ENCODE measurements at places on chromosomes 7 and 10.

- no peak for DNase-seq
Observed at GRCh38 chr7:149620961-149621360, 123.4 kb upstream of the ZNF746 start.

- DNase-seq = no peak
Observed at GRCh38 chr7:114416129-114416990, 1.7 kb downstream of the FOXP2 start.

DNA sequence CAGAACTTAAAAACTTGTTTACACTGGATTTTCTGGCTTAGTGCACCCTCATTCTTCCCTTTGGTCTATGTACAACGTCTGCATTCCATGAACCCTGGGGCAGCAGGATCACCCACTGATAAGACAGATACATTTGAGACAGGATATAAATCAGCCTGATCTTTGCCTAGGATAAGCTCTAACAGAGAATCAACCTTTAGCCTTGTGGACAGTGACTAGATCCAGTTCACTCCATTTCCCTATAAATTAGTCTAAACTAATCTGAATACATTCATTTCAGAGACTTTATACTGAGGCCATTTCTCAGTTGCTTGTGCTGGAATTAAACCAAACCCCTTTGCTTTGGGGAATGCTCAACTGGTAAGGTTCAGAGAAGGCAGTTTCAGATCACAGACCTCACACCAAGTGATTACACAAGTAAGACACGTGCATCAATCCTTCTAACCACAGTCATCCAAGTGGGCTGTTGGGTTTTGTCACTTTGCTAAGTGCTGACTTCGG, 639.8 kb upstream of the FZD8 start:
- no peak for DNase-seq

DNA sequence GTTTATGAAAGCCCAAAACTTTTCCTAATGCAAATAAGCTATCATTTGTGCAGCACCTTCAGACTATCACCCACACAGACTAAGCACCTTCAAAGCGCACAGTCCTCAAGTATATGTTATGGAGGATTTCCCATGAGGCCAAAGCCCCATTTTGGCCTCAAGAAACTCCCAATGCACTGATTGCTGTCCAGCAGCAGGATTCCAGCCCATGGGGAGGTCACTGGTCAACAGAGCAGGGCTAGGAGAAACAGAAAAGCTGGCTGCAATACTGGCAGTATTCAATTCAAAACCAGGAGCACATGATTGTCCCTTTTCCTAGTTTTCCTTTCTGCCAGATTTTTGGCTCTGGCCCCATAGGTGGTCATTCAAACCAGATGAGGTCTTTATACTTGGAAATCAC, 24.5 kb upstream of the KIAA1217 start:
- no peak for DNase-seq

DNA sequence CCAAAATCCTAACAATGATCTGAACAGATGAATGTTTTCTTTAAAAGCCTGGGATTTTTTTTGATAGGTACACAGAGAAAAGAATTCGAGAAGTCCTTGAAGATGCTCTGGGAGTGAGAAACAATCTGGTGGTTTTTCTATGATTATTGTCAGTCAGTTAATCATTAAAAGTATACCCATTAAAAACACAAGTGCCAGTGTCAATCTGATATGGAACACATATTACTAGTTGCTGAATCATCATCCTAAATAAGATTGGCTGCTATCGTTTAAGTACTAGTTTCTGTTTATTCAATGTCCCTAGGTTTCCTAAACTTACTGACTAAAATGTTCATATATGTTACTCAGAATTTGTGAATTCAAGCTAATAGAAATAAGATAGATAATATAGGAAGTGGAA, 16.1 kb downstream of the COL28A1 start:
- DNase-seq = no peak

DNA sequence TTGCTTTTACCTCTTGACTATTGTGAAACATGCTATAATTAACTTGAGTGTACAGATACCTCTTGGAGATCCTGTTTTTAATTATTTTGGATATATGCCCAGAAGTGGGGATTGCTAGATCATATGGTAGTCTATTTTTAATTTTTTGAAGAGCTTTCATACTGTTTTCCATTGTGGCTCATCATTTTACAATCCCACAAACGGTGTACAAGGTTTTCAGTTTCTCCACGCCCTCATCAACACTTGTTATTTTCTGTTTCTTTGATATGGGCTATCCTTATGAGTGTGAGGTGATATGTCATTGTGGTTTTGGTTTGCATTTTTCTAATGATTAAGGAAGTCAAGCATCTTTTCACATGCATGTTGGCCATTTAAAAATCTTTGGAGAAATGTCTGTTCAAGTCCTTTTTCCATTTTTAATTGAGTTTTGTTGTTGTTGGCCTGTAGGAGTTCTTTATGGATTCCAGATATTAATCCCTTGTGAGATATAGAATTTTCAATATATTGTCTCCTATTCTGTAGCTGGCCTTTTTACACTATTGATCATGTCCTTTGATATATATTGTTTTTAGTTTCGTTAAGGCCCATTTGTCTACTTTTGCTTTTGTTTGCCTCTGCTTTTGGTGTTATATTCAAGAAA, 7.5 kb downstream of the AGK start:
- DNase-seq = no peak

GRCh38 chr10:78964274-78964951, 104.4 kb upstream of the ZMIZ1 start:
- DNase-seq = no peak

DNA sequence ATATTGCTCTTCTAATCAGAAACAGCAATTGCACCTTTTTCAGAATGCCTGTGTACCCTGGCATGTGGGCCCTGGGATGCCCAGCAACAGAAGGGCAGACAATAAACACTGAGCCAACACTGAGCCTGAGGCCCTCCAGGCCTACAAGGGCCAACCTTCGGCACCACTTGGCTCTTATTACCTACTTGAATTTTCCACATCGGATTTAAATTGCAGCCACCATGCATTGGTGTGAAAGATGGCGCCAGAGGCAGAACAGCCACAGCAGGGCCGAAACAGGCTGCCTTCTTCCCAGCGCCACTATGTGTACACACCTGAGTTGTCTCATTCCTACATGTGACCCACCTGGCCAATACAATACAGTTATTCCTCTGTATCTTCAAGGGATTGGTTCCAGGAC, 51.4 kb upstream of the EZH2 start:
- DNase-seq = no peak

DNA sequence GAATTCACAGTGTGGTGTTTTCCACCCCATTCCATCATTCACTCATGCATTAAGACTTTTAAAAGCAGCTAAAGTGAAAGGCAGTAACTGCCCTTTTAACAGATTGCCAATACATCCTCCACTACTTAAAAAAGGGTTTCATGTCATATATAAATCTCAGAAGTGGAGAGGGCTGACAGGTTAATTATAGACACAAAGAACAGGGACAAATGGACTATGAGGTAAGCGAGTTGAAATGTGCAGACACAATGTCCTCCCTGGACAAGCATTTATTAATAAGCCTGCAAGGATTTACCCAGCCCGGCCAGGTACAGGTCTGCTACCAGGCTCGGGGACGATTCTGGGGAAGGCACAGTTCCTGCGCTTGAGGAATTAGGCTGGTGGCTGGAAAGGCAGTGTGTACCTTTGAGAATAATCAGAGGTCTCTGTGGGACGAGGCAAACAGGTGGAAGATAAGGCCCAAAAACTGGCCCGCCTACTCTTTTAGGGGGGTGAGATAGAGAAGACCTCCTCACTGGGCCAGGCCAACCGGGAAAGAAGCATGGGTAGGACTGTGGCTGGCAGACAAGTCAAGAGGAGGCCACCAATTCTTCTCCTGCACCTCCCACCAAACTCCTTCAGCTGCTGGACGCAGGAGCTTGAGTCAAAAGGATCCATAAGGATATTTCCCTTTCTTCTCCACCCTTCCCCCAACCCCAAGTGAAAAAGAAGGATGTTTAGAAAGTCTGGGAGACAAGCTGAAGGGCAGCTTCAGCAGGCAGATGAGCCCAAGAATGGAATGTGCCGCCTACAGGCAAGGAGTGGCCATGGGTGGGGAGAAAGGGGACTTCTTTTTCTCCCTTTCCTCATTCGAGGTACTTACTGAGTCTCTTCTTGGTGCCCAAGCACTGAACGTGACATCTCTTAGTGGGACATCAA, 1.5 kb downstream of the PDLIM1 start:
- DNase-seq = no peak

GRCh38 chr10:16975188-16975587, 154.4 kb downstream of the CUBN start:
- DNase-seq = no peak

GRCh38 chr10:113992471-113993011, 51.1 kb upstream of the ADRB1 start:
- no peak for DNase-seq

DNA sequence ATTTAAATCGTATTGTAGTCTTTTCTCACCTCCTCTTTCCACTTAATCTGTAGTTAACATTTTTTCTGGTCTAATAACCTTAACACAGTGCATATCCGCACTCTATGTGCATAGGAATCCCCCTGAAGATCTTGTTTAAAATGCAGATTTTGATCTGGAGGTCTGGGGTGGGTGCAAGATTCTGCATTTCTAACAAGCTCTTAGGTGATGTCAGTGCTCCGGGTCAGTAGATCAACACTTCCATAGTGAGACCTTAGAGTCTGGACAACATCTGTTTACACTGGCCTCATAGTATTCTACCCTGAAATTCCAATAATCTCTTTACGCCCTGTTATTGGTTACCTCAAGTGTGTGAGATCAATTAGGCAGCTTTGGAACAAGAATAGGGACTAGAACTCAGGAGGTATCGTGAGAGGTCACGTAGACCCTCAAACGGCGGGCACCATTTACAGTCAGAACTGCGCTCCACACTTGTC, 434 bp upstream of the PLEKHA8 start:
- no peak for DNase-seq

DNA sequence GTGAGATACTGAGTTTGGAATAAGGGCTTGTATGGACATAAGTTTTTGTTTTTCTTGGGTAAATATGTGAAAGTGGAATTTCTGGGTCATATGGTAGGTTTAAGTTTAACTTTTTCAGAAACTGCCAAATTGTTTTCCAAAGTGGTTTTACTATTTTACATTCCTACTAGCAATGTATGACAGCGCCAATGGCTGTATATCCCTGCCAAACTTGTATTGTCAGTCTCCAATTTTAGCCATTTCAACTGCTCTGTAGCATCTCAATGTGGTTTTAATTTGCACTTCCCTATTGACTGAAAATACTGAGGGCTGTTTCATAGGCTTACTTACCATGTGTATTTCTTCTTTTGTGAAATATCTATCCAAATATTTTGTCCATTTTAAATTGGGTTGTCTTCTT, 90.5 kb upstream of the ZNF32 start:
- no peak for DNase-seq

- no peak for DNase-seq
Observed at GRCh38 chr10:110344622-110345021, 39.9 kb upstream of the SMNDC1 start.

DNA sequence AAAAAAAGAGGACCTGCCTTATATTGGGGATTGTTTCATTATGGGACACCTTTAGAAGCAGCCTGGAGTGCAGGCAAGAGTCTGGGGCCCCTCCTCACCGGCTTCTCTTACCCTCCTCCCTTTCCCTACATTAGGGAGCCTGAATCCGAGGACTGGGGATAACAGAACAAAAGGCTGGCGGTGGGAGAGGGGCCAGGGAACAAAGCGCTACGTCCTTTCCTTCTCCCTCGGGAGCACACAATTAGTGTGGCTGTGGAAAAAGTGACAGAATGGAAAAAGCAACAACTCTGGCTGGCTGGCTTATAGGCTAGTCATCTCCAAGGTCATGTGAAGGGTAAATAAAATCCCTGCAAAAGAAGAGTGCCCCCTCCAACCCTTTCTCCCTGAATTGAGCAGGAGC, 74.7 kb downstream of the LSM5 start:
- no peak for DNase-seq

DNA sequence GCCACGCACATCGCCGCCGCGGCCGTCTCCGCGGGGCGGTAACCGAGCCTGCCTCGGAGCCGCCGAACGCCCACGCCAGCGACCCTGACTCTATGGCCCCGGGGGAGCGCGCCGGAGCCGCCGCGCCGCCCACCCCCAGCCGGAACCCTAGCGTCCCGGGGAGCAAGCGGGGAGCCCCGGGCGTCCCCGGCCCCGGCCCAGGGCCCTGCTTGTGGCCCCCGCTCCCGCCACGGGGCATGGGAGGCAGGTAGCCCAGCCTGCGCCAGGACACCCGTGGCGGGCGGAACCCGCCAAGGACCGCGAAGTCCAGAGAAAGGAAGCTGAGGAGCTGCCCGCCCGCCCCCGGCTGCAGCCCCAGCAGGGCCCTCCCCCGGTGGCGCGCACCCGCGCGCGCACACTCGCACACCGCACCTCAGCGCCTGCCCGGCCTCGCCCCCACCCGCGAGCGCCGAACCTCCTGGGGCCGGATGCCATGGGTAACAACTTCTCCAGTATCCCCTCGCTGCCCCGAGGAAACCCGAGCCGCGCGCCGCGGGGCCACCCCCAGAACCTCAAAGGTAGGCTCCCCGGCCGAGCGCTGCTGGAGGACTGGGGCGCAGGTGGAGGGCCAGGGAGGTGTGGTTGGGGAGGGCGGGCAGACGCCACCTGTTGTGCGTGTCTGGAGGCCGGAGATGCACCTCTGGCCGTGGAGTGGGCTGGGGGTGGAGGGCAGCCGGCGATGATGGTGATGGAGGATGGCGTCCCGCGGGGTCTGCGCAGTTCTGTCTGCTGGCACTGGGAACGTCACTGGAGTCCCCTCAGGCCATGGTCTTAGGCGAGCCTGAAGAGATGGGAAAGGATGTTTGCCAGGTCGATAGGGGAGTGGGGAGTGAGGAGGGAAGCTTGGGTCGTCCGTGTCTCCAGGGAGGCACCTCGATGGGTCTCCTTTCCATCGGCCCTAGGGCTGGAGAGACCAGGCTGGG, 692 bp downstream of the NEURL1 start:
- no peak for DNase-seq

DNA sequence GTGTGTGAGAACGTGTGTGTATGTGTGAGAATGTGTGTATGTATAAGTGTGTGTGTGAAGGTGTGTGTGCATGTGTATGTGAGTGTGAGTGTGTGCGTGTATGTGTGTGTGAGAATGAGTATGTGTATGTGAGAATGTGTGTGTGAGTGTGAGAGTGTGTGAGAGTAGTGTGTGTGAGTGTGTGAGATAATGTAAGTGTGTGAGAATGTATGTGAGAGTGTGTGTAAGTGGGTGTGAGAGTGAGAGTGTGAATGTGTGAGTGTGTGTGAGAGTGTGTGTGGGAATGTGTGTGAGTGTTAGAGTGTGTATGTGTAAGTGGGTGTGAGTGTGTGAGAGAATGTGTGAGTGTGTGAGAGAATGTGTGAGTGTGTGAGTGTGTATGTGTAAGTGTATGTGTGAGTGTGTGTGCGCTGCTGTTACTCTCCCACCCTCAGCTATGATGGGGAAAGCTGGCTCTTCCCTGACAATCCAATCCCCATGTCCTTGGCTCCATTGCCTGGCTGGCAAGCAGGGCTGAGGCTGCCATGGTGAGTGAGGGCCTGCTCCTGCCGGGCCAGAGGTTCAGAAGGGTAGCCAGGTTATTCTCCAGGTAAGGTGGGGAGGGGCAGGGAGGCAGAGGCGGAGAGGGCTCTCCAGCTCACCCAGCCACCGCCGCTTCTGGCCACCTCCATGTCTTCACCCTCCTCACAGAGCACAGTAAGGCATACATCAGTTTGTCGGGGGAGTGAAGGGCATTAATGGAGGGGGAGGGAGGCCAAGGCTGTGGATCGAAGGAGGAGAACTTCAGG, 72.6 kb upstream of the PCBD1 start:
- DNase-seq = no peak

All from hippocampal formation (tissue), 2 donors.